RCC 7860 (cell line): ENCODE measurements at places on chromosomes 11 and 22.
A peak's percentile ranks its signal among the peaks of the same experiment; 100 is the strongest.

DNA sequence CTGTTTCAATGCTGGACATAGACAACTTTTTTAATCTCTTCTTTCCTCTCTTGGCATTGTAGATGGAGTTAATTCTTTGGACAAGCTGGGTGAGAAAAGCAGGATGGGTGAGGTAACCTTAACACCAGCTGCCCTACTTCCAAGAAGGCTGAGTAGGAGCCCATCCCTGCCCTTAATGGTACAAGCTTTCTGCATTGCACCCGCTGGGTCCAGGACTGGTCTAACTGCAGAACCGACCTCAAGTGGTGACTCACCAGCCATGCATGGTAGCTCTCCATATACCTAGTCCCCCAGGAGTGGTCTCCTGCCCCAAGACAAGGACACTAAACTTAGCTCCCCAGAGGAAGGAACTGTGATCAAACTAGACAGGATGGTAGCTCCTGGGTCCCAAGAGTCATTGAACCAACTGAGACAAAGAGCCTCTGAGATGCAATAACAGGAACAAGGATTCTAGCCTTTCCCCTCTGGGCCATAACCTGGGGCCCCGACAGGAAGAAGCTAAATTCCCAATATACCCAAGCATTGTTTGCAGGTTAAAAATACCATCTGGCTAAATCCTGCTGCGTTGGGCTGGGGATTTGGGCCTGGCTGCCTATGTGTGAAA lies 32.1 kb downstream of the RPL27A start:
- peak; percentile 10 for DNase-seq

DNA sequence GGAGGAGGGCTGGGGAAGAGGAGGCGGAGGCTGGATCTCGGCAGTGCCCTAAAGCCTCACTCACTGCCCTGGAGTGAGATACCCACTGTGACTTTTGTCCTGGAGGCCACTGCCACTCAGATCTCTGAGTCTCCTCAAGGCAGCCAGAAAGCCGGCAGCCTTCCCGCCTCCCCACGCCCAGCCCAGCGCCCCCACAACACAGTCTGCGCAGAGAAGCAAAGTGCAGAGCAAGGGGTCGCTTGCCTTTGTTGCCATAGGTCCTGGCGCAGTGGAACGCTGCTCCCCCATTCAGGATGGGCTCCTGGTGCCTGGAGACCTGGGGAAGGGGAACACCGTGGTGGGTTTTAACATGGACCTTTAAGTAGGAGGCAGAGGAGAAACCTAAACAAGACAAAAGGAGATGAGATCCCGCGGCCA lies 17.6 kb downstream of the PATZ1 start:
- DNase-seq, result no peak

DNA sequence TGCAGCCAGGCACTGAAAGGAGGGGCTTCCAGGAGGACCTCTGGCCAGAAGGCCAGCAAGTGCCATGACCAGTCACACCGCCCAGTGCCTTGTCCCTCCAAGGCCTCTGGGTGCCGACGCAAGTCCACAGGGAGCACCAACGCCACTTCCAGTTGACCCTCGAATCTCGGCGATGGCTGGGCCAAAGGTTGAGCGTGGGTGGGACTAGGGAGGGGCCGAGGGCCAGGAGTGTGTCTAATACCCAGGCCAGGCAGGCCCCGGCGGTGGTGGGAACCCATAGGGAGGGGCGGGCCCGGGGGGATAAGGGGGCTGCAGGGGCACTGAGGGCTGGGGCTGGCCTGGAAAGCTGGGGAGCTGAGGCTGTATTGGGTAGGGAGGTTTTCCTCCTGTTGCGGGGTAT lies 29.3 kb downstream of the CD5 start:
- no peak for DNase-seq

- DNase-seq, result no peak
Observed at GRCh38 chr22:17774926-17775685, 837 bp upstream of the BID start.

- DNase-seq, result no peak
Observed at GRCh38 chr22:22674467-22674866, 30.1 kb downstream of the GGTLC2 start.
